ENCODE measurements at places on chromosomes 6 and 20.

DNA sequence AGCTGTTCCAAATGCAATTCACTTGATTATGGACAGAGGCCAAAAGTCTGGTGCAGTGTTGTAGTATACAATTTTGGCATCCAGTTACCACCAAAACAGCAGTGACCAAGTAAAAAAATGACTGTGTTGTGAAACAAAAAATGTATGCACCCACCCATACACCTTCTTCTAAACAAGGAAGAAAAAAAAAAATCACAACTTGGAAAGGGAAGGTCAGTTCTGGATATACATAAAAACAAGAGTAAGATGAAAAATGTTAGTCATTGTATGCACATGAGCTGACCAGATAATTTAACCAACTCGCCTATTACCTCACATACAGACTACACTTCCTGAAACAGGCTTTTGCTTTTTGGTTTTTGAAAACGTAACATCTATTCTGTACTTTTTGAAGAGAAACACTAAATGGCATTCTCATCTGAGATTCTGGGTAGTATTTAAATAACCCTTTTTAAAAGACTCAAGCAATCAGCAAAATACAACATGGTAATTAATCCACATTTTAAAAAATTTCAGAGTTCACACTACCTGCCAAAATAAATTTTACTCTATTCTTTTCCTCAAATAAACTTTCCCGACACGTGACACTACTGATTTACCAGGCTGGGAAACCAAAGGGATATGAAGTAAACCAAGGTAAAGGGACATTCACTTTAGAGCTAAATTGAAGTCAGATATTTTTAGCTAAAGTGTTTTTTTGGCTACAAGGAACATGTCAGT lies 141.6 kb upstream of the SHLD1 start:
- peak; percentile 25 for DNase-seq

DNA sequence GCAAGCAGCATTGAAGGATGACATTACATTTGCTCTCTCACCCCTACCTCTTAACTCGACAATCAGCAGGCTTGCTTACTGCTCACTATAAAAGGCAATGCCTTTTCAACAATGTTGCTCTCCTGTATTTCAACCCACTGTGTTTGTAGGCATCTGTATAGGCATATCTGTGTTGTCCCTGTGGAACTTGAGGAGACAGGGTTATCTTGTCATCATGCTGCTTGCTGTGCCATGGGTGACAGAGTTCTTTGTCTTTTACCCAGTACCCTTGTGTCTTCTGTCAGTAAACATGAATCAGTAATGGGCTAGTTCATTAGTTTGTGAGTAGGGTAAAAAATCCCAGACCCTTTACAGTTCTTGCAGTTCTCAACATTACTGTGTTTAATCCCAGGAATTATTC lies 25.2 kb downstream of the PHF3 start:
- no peak for DNase-seq

- DNase-seq = peak; percentile 5
Observed at GRCh38 chr6:154914288-154914687, 80.8 kb upstream of the TIAM2 start.

DNA sequence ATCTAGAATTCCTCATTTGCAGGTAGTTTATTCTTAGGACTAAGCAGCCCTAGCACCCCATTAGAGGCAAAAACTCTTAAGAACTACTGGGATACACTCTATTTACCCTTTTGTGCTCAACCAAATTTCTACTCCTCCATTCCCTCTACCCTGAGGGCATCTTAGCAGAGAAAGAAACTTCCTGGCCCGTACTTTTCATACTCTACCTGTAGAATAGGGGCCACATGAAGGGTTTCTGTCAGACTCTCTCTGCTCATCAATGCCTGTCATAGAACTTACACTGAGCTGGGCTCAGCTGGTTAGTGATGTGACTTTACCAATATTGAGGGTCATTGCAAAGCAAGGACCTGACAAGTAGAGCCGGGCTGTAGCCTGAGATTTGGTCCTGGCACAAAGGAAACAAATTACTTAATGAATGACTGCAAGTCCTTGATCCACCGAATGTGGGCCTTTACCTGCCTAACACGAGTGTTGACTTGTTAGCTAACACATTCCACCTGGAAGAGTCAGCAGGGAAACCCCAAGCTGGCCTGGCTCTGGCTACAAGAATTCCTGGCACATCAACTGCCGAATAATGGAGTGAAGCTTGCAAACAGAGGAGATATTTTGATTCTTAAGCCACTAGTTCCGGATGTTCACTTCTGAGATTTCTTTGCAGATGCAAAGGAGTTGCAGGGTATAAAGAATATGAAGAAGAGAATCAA lies 280.5 kb upstream of the JAG1 start:
- no peak for DNase-seq

DNA sequence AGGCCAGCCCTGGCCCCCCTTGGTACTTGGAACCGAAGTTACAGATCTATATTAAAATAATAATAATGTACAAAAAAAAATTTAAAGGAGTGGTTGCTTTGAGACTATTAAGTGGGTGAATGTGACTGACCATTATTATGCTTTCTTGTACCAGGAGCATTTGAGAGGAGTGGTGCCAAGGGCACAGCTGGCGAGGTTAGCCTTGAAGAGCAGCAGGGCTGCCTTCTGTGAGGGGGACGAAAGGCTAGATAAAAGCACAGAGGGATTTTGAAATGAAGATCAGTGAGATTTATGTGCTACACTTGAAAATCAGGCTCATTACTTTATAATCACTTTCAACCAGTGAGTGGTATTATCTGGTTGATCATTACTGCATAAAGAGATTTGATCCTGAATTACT lies 48.6 kb downstream of the FIG4 start:
- no peak for DNase-seq

GRCh38 chr6:138440758-138441357 lies 36.8 kb downstream of the HEBP2 start:
- no peak for DNase-seq

- DNase-seq = no peak
Observed at GRCh38 chr20:49893242-49894072, 21.9 kb downstream of the SPATA2 start.

DNA sequence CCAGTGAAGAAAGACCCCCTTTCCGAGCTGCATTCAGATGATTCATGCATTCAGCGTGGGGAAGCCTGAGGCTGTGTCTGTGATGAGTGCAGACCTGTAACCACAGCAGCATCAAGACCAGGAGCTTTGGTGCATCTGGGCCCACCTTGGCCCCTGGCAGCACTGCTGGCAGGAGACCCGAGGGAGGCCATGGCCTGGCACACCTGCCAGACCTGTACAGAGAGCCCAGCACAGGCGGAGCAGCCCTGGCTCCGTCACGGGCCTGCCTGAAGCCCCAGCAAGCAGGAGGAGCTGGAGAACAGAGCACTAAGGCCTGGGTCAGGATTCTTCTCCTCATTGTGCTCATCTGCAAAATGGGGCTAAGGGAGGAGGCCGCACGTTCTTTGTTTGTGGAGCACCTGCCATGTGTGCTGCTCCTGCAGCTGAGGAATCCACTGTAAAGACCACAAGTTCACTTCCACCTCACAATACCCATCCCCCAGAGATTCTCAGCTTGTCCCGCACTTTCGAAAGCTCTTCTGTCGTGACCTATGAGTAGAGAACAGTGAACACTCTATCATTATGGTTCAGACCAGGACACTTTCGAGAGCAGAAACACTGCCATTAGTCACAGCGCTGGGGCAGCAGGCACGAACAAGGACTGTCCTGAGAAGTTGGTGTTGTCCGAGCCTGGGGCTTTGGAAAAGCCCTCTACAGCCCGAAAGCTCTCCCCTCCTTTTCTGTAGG lies 144.4 kb upstream of the CST7 start:
- no peak for DNase-seq

DNA sequence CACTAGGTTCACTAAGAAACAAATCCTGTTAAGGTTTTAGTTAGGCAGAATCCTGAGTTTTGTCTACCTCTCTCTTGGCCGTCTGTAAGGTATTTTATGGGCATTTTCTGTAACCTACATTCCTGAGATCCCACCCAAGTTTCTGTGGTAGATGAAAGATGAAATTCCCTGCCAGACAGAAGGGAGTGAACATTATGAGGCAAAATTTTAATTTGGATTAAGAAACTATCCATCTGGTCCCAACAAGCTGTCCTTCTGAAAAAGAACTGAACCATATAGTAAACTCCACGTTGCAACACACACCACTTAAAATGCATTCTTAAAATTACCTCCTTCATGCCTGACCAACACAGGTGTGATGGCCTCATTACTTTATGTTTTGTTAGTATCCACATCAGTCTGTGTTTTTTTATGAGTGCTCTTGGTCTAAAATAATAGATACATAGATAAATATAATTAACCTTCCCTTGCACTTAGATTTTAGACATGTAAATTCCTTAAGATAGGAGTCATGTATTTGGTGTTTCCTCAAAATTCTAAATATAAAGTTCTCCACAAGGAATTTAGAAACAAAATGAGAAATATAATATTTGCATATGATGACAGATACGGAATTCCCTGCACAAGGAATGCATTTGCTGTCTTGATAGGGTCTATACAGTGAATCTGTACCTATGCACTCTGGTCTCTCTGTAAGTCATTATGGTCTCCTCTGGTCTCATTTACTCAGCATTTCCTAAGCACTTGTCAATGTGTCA lies 86.5 kb downstream of the CHD6 start:
- DNase-seq = no peak

- DNase-seq = peak; percentile 43
Observed at GRCh38 chr6:34152042-34152524, 6.2 kb upstream of the GRM4 start.

DNA sequence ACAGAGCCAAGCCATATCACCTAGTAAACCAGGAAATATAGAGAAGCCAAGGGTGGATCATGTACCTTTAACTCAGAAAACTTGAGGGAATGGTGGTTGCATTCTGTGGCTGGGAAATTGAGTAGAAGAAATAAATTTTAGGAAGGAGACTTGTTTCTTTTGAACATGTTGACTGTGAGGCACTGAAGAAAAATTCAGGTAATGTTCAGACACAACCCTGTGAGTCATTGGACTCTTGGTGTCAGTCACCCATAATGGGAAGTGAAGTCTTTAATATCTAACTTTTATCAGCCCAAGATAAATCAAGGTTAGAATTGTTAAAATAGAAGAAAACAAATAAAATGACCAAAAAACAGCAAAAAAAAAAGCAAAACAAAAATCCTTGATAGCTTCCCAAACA lies 98.8 kb upstream of the GRIK2 start:
- no peak for DNase-seq

GRCh38 chr20:20023395-20023794 lies 6.2 kb downstream of the NAA20 start:
- no peak for DNase-seq

GRCh38 chr6:28657769-28658465 lies 132.2 kb downstream of the GPX5 start:
- peak; percentile 79 for DNase-seq

- DNase-seq = peak; percentile 75
Observed at GRCh38 chr6:157763129-157763903, 59.7 kb upstream of the SNX9 start.

DNA sequence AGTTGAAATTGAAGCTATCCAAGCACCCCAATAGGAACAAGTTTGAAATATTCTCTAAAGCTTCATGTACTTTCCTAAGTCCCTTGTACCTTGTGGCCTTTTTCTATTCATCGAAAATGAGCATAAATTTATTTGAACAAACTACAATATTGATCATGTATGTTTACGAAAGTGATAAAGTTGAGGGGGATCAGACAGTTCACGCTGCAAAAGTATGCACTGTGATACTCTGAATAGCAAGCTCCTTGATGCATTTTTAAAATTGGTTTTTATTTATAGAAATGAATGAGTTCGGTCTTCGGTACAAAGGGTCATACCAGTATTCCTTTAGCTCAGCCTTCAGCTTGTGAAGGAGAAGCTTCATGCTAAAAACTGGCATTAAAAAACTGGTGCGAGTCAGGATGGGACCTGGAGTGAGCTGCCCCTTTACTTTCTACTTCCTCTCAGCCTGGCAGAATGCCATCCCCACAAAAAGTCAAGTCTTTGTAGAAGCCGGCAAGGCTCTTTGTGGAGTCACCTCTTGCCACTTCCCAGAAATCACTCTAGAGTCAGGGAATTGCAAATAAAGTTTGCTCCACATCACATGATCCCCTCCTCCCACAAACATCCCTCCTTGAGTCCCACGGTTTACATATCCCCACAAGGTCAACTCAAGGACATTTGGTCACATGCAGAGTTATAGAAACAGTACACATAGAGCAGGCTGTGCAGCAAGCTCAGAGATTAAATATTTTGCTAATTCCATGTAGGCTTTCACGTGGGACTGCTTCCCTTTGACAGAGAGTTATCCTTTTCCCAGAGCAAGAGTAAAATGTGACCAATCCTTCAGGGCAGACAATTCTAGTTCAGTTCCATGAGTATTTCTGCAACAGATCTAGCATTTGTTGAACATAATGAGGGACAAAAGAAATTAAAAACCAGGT lies 34.6 kb upstream of the ADGRF1 start:
- DNase-seq = no peak

GRCh38 chr6:161079566-161080262 lies 88.1 kb downstream of the MAP3K4 start:
- DNase-seq = no peak

- DNase-seq = no peak
Observed at GRCh38 chr6:7758456-7758855, 32.6 kb downstream of the BMP6 start.

GRCh38 chr6:53579338-53579737 lies 34.4 kb upstream of the GCLC start:
- no peak for DNase-seq

GRCh38 chr6:54085047-54085446 lies 26.2 kb upstream of the MLIP start:
- no peak for DNase-seq

GRCh38 chr6:10351791-10352190 lies 63.1 kb downstream of the TFAP2A start:
- DNase-seq = no peak

DNA sequence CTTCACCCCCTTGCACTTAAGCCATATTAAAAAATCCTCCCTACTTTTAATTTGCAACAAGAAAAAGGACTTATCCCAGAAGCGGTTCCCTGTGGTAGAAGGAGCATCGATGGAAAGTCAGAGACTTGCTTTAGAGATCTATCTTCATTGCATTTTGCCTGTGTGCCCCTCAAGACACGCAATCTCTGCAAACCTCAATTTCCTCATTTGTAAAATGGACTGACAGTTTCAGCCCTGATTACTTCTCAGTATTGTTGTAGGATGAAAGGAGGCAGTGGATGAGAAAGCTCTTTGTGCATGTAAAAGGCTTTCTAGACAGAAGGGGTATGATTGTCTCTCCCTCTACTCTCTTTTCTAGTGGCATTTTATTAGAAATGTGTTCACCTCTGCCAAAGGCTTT lies 410.2 kb downstream of the CDC5L start:
- DNase-seq = no peak

- DNase-seq = no peak
Observed at GRCh38 chr6:39342692-39343395, 20.3 kb upstream of the KCNK16 start.

DNA sequence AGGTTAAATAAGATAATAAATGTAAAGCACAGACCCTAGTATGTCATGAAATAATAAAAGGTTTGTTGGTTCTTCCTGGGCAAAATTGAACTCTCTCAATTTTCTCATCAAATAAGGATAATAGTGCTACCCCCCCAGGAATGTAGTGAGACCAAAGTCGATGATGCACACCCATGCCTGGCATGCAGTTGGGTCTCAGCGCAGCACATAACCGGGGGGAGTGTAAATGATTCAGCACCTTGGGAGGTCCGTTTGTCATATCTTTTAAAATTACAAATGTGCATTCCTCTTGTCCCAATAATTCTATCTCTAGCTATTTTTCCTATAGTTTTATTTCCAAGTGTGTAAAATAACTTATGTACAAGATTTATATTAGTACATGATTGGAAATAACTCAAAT lies 31.3 kb upstream of the CCDC167 start:
- no peak for DNase-seq

All from kidney (tissue), 22 donors.